ENCODE measurements at places on chromosomes 12 and 14.

- no peak for DNase-seq
Observed at GRCh38 chr12:51293696-51294095, 23.5 kb upstream of the SMAGP start.

DNA sequence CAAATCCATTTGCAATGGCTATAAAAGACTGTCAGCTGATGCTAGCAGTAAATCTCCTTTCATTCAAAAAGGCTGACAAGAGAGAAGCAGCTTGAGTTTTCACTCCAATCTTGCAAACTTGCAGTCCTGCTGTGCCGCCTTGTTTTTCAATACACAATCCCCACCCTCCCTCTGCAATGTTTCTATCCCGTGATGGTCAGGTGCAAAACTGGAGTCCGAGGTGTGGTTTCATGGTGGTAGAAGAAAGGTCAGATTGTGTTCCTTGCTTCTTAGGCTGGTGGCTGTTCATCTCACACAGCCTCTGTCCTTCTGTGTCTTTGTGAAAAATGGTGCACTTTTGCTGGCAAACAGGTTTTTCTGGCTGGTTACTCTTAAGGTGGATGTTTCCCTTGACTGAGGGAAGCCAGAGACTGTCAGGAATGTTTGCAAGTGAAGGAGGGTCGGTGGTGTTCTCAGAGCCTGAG, 27.7 kb upstream of the TBX3 start:
- peak; percentile 55 for DNase-seq

GRCh38 chr14:61254808-61255526, 26.2 kb downstream of the TMEM30B start:
- DNase-seq: peak; percentile 28

DNA sequence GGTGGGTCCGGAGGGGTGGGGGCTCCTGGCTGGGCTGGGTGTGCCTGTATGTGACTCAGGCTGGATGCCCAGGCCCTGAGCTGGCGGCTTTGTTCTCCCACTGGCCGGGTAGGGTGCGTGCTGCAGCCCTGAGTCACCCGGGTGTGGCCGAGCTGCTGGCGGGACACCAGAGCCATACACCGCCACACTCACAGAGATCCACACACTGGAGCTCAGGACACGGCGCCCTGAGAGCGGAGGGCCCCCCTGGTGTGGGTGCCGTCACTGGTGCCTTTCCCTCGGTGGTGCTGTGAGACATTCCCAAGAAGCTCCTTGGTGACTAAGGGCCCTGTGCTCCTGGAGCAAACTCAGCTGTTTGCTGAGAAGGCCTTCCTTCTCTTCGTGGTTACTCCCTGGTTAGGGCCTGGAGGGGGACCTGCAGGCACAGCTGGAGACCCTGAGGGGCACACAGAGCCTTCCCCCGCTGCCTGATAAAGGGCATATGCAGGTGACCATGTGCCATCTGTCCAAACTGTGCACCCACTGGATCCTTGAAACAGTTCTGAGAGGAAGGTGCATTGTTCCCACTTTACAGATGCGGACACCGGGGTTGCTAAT, 44.3 kb downstream of the KRT80 start:
- DNase-seq: peak; percentile 63

- DNase-seq: no peak
Observed at GRCh38 chr14:47917344-47917954, 242.0 kb upstream of the MDGA2 start.

DNA sequence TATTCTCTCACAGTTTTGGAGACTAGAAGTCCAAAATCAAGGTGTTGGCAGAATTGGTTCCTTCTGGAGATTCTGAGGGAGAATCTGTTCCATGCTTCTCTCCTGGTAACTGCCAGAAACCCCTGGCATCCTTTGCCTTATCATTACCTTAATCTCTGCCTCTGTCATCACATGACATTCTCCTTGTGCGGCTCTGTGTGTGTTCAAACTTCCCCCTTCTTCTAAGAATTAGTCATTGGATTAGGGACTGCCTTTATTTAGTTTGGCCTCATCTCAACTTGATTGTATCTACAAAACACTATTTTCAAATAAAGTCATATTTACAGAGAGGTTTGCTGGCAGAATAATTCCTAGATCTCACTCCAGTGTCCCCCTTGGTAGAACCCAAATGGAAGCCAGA, 68.9 kb downstream of the ZNF641 start:
- DNase-seq: no peak

GRCh38 chr12:40551466-40551865, 140.8 kb upstream of the CNTN1 start:
- DNase-seq: no peak

DNA sequence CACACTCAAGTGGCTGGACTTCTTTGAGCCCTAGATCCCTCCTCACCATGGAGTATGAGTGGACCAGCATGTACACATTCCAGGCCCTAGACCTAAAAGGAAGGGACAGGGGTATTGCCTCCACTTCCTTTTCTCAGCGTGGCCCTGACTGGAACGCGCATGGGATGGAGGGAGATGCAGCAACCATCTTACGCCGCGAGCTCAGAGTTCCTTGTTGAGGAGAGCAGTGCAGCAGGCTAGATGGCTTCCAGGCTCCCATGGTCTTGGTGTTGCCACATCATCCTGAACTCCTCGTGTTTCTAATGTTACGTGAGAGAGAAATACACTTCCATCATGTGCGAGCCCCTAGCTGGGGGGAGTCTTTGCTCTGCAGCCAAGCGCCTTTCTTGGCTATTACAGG, 61.8 kb upstream of the DIO3 start:
- DNase-seq: no peak

DNA sequence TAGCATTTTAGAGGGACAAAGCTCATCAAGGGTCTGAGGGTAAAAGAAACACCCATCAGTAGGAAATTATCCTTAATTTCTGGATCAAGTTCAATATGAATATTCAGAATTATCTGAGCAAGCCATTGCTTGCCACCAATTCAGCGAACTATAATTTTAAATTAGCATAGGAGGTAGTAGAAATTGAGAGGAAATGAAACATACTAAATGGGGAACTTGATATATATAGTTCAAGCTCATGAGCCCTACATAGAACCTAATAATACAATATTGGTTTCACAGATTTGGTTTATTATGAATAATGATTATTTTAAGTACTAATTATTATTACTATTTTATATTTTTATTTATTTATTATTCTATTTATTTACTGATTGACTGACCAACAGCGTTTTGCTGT, 42.1 kb upstream of the GXYLT1 start:
- no peak for DNase-seq

GRCh38 chr12:95134085-95134484, 60.7 kb upstream of the NR2C1 start:
- DNase-seq: no peak

DNA sequence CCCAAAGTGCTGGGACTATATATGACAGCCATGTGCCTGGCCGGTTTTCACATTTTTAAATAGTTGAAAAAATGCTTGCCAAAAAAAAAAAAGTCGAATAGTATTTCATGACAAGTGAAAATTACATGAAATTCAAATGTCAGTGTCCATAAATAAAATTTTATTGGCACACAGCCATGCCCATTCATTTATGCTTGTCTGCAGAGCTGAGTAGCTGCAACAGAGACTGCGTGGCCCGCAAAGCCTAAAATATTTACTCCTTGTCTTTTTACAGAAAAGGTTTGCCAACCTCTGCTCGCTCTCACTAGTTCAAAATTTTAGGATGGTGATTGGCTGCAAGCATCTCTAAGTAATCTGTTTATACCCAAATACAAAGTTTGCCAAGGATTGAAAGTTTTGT, 49.2 kb downstream of the TESC start:
- DNase-seq: no peak

DNA sequence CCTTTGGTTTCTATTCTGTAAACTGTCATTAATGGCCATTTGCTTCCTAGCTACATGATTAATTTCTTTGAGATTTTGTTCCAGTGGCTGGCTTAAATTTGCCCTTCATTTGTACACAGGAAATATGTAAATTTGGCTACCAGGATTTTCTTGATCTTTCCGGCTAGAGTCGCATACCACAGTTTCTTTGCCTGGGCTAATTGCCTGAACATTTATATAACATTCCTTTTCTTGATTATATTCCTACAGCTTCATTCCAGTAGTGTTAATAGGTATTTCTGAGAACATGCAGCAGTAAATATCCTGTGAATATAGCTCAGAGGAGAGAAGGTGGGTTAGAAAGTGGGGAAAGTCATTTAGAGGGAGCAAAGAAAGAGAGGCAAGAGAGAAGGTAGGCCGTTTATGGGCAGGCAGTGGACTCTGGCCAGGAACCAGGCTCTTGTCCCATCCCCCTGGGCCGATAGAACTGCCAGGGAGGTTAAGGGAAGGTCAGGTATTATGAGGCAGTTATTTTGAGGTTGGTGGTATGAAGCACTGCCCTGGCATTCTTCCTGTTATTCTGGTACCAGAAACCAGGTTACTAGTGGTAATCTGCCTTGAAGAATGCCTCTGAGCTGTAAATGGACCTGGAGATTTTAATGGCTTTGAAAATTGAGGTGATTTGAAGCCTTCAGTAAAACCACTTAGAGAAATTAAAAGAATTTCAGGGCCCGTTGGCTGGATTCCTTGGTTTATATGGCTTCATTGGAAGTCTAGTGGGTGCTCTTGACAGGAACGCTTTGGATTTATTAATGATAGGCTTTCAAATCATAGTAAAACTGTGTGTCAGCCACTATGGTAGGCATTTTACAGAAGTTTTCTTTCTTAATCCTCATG, 4.4 kb downstream of the RNF10 start:
- peak; percentile 49 for DNase-seq

DNA sequence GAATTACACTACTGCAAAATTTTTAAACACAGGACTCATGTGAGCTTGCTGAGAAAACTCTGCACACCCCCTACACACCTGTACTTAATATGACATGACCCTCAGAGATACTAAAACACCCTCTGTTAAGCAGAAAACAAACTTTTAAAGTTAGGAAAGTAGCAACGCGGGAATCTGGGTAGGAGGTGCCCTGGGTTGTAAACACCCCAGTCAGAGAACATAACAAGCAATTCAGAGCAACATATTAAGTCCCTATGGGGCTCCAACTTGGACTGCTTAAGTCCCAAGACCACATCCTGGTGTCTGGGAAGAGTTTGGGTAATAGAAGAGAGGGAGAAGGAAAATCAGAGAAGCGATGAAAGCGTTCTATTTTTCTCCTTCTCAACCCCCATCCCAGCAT, 1.2 kb downstream of the ATF7 start:
- DNase-seq: no peak

DNA sequence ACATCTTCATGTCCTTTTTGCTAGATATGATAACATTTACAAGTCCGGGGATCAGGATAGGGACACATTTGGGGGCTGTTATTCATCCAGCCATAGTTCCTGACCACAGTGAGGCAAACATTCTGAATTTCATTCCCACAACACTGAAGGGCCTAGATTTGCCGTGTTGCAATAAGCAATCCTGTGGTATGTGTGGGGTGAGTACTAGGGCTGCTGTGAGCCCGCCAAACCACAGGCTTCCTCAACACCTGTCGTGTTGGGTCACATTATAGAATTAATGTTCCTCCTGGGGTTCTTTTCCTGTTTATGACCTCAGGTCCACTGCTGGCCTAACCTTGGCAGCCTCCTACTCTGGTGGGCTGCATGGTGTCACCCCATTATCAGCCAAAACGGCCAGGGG, 119.2 kb downstream of the TBC1D30 start:
- DNase-seq: no peak

DNA sequence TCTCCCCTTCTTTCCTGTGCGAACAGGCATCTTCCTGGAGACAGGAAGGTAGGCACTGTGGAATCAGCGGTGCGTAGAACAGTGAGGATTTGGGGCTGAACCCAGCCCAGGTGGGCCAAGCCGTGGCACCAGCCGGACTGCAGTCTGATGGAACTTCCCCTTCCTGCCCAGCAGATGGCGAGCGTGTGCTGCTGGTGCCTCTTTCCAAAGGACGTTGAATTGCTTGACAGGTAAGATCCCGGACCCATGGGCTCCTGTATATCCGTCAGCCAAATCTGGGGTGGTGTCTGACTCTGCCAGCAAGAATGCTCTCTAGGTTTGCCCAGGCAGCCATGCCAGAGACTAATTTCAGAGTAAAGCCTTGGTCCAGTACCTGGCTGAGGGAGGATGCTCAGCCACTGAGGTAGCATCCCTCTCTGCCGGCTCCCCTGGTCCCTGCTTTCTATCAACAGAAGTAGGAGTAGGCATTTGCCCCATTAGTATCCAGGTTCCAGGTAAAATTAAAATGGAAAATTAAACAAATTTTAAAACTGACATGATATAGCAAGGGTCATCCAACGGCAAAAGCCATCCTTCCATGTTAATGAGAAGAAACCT, 21.1 kb upstream of the KCNA5 start:
- peak; percentile 76 for DNase-seq

GRCh38 chr14:42469637-42470426, 863.2 kb downstream of the LRFN5 start:
- DNase-seq: no peak

GRCh38 chr12:41777064-41777790, 367.4 kb downstream of the GXYLT1 start:
- DNase-seq: no peak

GRCh38 chr14:34241185-34241711, 220.8 kb downstream of the SPTSSA start:
- DNase-seq: no peak

GRCh38 chr14:68586896-68587751, 205.7 kb downstream of the ZFP36L1 start:
- peak; percentile 75 for DNase-seq

- DNase-seq: no peak
Observed at GRCh38 chr12:8771072-8771471, 51.3 kb upstream of the A2ML1 start.

GRCh38 chr12:117518594-117519270, 157.3 kb upstream of the NOS1 start:
- DNase-seq: no peak

DNA sequence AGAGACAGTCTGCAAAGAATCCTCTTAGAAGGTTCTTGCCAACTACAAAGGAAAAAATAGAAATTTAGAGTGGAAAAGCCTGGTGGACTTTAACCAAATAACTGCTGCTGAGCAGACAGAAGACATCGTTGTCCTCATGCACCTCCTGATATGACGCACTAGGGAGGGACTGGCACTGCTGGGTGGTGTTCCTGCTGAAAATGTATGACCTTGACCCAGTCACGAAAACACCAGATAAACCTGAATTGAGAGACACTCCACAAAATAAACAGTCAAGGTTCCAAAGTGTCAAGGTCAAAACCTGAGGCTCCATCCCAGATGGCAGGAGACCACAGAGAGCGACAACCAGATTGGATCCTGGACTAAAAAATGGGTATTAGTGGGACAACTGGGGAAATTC, 61.9 kb downstream of the CHGA start:
- DNase-seq: no peak

- no peak for DNase-seq
Observed at GRCh38 chr14:71021347-71022011, 114.2 kb downstream of the PCNX1 start.

- DNase-seq: no peak
Observed at GRCh38 chr14:68665131-68665530, 127.7 kb downstream of the ZFP36L1 start.

DNA sequence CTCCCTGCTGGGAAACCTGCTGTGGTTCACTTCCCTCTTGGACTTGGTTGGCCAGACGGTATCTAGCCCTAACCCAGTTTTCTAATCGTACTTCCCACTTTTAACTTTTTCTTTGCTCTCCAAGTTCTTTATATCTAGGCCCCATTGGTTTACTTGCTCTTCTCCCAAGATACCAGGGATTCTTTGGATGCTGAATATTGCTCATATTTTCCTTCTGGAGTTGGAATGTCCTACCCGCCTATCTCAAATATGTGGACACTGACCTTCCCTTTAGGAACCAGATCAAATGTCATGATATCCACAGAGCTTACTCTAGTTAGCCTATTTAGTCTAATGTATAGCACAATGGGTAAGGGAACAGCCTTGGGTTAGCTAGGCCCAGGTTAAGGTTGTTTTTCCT, 228.6 kb downstream of the DACT1 start:
- no peak for DNase-seq

- DNase-seq: no peak
Observed at GRCh38 chr14:66649498-66649897, 141.6 kb downstream of the GPHN start.

GRCh38 chr12:57744194-57744776, 554 bp upstream of the TSPAN31 start:
- no peak for DNase-seq

All from kidney (tissue), 22 donors.